ENCODE measurements at places on chromosomes 4 and X.

DNA sequence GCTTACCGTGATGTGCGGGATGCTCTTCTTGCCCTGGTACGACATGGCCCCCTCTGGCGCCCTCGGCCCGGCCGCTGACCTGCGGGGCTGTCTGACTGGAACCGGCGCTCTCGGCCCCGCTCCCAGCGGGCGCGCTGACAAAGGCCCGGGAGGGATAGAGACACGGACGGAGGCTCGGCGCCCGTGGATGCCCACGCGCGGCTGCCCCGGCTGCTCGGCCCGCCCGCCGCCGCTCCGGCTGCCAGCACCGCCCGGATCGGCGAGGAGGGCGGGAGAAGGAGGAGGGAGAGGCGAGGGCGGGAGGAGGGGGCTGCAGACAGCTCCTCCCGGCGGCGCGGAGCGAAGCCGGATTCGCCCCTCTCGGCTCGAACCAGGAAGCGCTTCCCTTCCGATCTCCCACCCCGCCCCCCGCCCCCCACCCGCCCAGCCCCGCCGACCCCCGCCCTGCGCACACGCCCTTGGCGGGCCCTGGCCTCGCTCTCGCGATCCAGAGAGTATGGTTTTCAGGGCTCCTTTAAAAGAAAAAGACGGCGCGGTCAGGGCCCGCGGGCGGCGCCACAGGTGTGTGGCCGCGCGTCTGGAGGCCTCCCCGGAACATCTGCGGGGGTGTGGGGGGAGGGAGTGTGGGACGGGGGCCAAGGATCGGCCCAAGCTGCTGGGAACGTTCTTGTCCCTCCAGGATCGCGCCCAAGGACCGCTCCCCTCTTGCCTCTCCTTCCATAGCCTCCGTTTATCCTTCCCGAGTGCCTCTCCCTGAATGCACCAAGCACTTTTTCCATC, 4.5 kb downstream of the CRMP1 start:
- DNase-seq = peak; percentile 9

DNA sequence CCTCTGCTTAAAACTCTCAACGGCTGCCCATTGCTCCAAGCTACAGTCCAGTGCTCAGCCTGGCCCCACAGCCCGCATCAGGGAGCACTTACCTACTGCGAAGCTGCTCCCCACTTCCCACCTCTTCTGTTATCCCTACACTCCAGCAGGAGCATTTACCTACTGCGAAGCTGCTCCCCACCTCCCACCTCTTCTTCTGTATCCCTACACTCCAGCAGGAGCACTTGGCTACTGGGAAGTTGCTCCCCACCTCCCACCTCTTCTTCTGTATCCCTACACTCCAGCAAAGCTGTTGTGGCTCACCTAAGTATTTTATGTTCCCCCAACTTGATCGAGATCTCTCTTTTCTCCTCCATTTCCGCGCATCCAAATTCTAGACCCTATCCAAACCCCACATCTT, 563.3 kb upstream of the ZFP42 start:
- DNase-seq = no peak

DNA sequence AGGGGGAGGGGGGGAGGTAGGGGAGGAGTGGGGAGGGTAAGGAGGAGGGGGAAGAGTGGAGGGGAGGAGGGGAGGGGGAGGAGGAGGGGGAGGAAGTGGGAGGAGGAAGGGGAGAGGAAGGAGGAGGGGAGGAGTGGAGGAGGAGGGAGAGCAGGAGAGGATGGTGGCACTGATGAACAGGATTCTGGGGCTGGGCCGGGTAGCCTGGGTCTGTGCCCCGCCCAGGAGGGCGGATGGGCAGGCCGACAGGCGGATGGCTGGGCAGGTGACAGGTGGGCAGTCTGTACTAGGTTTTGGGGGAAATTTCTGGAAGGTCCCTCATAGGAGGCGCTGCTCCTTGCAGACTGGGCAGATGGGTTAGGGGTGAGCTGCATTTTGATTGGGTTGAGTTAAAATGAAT, 66.0 kb upstream of the ADRA2C start:
- no peak for DNase-seq

- DNase-seq = no peak
Measured at GRCh38 chr4:81963015-81963762, 410.6 kb downstream of the HNRNPD start.

DNA sequence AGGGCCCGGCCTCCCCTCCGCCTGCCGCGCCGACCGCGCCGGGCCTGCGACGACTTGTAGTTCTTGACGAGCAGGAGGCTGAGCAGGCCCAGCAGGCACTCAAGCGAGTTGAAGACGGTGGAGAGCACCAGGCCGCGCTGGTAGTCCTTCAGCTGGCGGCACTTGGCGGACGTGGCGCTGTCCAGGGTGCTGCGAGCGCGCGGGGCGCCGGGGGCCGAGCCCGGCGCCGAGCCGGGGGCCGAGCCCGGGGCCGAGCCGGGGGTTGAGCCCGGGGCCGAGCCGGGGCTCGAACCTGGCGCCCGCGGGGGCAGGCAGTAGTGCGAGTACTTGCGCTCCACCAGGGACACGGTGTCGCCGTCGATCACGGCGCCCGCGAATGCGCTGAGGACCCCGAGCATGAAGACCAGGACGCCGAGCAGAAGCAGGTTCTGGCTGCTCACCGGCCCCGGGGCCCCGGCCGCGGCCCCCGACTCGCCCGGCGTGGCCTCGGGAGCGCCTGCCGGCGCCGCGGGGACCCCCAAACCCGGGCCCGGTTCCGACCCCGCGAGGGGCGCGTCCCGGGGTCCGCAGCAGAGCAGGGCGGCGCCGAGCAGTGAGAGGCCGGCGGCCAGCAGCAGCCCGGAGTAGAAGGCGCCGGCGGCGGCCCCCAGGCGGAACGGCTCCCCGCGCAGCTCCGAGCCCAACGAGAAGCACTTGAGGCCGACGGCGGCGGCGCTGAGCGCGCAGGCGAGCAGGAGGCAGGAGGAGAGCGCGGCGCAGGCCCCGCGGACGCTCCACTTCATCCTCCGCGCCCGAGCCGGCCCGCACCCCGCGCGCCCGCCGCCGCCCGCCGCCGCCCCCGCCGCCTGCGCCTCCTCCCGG, 584 bp downstream of the TMEM271 start:
- peak; percentile 49 for DNase-seq

DNA sequence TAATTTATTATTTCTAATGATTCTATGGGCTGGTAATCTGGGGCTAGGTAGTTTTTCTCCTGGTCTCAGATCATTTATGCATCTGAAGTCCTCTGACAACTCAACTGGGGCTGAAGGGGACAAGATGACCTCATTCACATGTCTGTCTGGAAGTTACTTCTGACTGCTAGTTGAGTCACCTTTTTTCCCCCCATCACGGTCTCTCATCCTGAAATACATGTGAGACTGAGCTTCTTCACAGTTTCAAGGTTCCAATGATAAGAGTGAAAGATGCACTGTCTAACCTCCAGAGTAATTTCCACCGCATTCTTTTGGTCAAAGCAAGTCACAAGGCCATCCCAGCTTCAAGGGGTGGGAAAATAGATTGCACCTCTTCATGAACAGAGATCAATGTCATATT, 356.7 kb upstream of the RPS6KA3 start:
- DNase-seq = peak; percentile 47

DNA sequence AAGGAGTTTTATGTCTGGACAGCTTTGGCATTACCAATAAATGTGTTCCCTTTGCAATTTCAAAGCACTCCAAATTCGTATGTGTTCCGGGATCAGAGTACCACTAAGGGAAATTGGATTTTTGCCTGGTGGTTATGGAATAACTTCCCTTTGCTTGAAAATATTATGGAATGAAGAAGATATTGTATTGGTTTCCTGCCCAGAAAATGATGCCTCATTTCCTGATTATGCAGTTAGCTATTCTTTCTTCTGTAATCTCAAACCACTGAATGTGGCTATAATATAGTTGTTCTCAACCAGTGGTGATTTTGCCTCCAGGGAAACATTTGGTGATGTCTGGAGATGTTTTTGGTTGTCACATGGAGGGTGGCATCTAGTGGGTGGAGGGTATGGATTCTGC, 142.9 kb downstream of the PCDH7 start:
- peak; percentile 67 for DNase-seq

DNA sequence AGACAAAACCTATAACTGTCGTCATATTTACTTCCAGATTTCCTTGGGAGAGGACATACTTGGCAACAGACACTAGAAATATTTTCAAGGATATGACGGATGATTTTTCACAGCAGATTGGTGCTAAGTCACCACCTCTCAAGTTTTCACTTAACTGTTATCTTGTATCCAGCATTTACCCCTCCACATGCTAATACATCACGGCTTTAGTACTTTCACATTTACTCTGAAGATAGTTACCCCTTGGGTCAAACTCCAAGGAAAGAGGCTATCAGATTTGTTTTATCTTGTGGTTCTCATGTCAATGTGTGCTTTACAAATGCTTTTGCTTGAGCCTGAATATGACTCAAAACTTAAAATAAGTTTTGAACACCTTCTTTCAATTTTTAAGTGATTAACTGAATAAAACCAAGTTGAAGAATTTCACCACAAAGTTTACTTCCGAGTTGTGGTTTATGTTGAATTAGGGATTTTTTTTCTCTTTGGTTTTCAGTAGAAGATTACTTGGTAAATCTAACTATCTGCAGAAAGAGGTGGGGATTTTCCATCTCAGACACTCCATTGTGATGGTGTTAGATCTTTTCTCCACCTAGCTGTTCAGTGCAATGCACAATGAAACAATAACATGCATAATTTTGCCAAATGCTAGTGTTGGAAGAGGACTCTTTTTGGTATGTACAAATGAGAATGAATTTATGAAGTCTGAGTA, 75.4 kb upstream of the FAT1 start:
- DNase-seq = no peak

- peak; percentile 23 for DNase-seq
Measured at GRCh38 chrX:155068165-155068564, 2.8 kb downstream of the CMC4 start.

GRCh38 chrX:54785901-54786300, 12.2 kb downstream of the ITIH6 start:
- DNase-seq = no peak

GRCh38 chrX:13587786-13588477, 18.5 kb downstream of the EGFL6 start:
- DNase-seq = no peak

- DNase-seq = peak; percentile 71
Measured at GRCh38 chr4:127708985-127709384, 21.2 kb upstream of the SLC25A31 start.

- DNase-seq = peak; percentile 16
Measured at GRCh38 chrX:47643926-47644325, 6.4 kb downstream of the ELK1 start.

DNA sequence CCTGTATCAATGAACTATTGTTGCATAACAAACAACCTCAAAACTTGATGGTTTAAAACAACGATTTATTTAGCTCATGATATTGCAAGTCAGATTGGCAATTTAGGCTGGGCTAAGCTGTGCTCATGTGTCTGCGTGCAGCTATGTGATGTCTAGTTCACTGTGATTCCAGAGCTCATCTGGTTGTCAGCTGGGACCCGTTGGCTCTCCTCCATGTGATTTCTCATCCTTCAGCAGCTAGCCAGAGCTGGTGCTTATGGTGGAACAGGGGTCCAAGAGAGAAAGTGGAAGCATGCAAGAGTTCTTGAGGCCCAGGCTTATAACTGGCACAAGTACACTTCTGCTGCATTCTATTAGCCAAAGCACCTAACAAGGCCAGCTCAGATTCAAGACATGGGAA, 28.8 kb upstream of the TRPC3 start:
- DNase-seq = peak; percentile 68

DNA sequence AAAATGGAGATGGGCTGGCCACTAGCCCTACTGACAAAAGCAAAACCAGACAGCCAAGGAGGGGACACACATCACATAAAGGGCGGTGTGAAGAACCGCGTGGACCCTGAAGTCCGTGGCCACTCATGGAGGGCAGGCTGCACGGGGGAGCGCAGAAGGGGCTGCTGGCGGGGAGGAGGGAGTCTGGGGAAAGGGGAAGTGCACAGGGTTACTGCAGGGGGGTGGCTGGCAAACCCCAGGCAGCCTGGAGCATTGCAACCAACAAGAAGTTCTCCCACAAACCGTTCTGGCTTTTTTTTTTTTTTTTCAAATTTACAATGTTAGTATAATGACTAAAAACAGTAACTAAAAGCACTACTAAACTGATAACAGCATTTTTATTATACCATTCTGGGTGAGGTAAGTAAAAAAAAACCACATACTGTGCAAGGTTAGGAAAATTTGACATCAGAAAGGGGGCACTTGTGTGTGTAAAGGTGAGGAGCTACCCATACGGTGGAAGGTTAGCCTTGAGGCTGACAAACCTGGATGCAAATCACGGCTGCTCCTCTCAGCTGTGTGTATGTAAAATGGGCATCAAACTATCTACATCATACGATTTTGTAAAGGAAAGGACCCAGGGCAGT, 87.1 kb downstream of the TSPAN5 start:
- DNase-seq = no peak

DNA sequence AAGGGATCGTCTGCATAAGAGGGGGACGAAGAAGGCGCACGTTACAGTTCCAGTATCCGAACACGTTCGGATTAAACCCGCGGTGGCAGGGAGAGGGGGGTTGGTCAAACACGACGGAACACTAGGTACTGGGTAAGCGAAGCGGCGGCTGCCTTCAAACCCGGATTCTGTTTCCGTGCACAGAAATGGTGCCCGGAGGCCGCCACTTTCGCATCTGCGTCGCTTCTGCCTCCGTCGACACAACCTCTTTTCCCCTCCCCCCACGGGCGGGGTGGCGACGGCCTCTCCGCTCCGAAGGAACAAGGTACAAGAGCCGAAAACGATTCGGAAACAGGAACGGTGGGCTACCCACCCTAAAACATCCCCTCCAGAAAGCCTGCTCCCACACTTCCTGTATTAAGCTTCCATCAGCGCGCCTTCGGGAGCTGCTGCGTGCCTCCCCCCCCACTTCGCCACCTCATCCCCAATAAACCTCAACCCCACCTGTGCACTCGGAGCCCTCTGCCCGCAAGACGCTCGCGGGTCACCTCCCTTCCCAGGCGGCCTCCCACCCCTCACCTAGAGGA, 667 bp downstream of the G3BP2 start:
- peak; percentile 47 for DNase-seq

- no peak for DNase-seq
Measured at GRCh38 chr4:170522427-170522970, 432.7 kb upstream of the AADAT start.

DNA sequence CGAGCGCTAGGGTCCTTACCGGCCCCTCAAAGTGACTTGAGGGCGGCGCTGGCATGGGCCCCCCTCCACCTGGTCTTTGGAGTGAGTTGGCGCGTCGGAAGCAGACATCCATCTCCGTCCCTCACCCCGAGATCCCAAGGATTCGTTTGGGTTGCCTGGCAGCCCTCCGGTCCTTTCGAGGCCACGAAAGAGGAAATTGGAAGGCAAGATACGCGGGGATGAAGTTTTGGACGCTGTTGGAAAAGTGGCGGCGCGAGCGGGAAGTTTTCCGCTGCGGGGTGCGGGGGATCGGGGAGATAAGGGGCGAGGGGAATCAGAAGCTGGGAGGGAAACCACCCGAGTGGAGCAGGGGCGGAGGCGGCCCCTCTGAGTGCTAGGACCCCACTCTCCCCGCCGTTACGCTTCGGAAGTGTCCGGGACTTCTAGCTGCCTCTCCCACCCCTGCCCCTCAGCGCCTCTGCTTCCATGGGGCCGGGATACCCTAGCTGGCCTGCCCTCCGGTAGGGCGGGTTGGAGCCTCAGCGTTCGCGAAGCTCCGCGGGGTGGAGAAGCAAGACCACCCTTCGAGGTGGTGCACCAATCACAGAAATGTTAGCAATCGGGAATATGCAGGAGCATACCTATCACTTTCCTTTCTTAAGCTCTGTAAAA, 57.8 kb downstream of the FRMPD3 start:
- DNase-seq = no peak
